ENCODE measurements at places on chromosomes 11 and 22.
A peak's percentile ranks its signal among the peaks of the same experiment; 100 is the strongest.

- DNase-seq: no peak
- H3K4me3 ChIP-seq: no peak overlapping the region
- H3K27me3 ChIP-seq: no peaks in the 10 kb centered on the region
- no peak overlapping the region for H3K27ac ChIP-seq
- H3K4me1 ChIP-seq: no peaks in the 10 kb centered on the region
Measured at GRCh38 chr11:26088391-26088790, 243.5 kb upstream of the ANO3 start.

GRCh38 chr11:31237819-31238760 lies 131.4 kb downstream of the DCDC1 start:
- H3K36me3 ChIP-seq: no peaks in the 10 kb centered on the region
- no peak for DNase-seq
- no peak overlapping the region for H3K4me3 ChIP-seq
- peaks cover 6% of the 10 kb centered on the region for H3K27me3 ChIP-seq
- H3K4me1 ChIP-seq: no peaks in the 10 kb centered on the region

DNA sequence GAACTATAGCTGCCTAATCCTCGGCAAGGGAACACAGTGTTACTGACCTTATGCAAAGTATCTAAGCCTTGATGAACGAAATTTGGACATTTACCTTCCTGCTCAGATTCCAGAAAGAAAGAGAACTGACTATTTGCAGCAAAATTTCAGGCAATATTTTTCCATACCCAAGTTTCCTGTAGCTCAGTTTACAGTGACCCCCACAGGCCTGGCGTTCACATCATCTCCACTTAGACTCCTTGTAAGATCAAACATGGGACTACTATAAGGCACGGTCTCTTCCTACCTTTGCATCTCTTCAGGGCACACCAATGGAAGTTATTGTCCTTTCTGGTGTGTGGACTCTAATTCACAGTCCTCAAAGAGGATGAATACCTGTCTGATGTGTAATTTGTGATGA lies 21.1 kb downstream of the MS4A6A start:
- no peaks in the 10 kb centered on the region for H3K36me3 ChIP-seq
- peaks cover 15% of the 10 kb centered on the region for H3K4me1 ChIP-seq
- H3K27me3 ChIP-seq: peaks cover 52% of the 10 kb centered on the region
- H3K4me3 ChIP-seq: no peak overlapping the region
- DNase-seq: no peak

DNA sequence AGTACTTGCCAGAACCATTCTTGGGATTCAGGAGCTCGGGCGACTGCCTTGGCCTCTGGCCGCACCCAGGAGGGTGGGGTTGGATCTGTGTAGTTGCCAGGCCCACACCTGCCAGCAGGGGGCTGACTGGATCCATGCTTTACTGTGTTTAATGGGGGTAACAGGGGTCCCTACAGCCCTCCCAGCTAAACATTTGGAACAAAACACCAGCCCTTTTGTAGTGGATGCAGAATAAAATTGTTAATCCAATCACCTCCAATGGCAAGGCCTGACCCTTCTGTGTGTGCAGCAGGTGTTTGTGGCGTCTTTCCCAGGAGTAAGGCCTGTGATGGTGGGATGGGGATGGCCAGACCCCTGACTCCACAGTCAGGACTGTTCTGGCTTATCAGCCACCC lies 22.5 kb downstream of the SUN2 start:
- H3K4me3 ChIP-seq: no peak overlapping the region
- H3K36me3 ChIP-seq: peaks cover 100% of the 10 kb centered on the region

DNA sequence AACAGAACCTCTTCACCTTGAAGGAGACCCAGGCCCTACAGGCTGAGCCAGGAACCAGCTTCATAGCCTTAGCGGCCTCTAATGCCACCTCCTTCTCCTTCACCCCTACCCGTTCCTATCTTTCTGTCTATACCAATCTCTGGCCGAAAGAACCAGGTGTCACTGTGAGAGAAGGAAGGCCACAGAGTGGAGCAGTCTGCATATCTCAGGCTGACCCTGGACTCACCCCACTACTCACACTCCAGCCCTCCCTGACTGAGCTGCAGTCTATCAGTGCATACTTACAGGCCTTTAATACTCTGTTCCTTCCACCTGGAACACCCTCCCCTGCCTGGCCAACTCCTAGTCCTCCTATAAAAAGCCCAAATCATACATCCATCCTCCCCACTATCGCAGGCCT lies 32.7 kb downstream of the ARAP1 start:
- H3K27me3 ChIP-seq: no peaks in the 10 kb centered on the region
- H3K36me3 ChIP-seq: peaks cover 34% of the 10 kb centered on the region
- no peak for DNase-seq
- H3K27ac ChIP-seq: peak overlapping the region; percentile 94

GRCh38 chr11:24738972-24739371 lies 242.1 kb downstream of the LUZP2 start:
- H3K4me1 ChIP-seq: no peaks in the 10 kb centered on the region
- no peak for DNase-seq
- no peak overlapping the region for H3K27ac ChIP-seq
- no peaks in the 10 kb centered on the region for H3K27me3 ChIP-seq
- no peak overlapping the region for H3K4me3 ChIP-seq
- H3K36me3 ChIP-seq: no peaks in the 10 kb centered on the region

DNA sequence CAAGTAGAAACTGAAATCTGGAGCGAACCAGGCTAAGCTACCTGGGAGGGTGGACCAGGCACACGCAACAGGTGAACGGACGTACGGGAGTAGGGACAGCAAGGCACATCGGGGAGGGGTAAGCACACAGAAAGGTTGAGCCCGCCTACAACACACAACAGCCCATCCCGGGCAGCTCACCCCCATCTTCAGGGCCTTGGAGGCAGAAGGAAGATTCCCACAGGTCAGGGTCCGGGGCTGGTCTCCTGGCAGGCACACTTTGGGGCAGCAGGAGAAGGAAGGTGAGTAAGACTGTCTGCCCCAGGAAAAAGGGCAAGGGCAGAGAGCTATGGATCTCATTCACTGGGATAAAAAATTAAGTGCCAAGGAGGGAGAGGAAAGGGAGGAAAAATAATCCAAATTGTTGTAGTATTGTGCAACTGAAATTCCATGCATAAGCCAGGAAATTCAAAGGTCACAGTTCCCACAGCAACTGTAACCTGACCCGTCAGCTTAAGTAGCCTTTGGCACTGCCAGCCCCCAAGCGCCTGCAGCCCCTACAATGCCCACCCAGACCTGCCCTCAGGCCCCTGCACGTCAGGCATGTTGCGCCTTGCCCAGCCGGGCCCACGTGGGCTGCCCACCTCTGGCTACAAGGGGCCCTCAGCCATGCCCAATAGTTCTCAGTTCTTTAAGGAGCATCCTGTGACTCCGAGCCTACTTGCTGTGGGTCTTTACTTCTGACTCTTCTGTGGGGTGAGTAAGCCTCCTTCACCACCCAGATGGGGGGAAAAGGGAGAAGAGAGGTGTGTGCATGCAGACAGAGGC lies 51.8 kb downstream of the MICAL3 start:
- no peaks in the 10 kb centered on the region for H3K27me3 ChIP-seq
- no peak overlapping the region for H3K27ac ChIP-seq
- H3K36me3 ChIP-seq: peaks cover 13% of the 10 kb centered on the region
- DNase-seq: no peak

GRCh38 chr11:27401833-27402316 lies 38.9 kb upstream of the CCDC34 start:
- DNase-seq: no peak
- no peak overlapping the region for H3K4me3 ChIP-seq
- H3K27me3 ChIP-seq: no peaks in the 10 kb centered on the region
- no peaks in the 10 kb centered on the region for H3K4me1 ChIP-seq

- peaks cover 37% of the 10 kb centered on the region for H3K36me3 ChIP-seq
- DNase-seq: peak; percentile 90
- H3K27ac ChIP-seq: no peak overlapping the region
- H3K4me1 ChIP-seq: peaks cover 7% of the 10 kb centered on the region
- H3K27me3 ChIP-seq: no peaks in the 10 kb centered on the region
- H3K4me3 ChIP-seq: no peak overlapping the region
Measured at GRCh38 chr22:17830043-17830961, 56.0 kb upstream of the BID start.

- H3K36me3 ChIP-seq: peaks cover 5% of the 10 kb centered on the region
- H3K4me1 ChIP-seq: peaks cover 35% of the 10 kb centered on the region
- no peak for DNase-seq
- no peak overlapping the region for H3K4me3 ChIP-seq
Measured at GRCh38 chr22:37680191-37680851, 4.9 kb downstream of the LGALS1 start.

GRCh38 chr11:28618416-28618815 lies 510.2 kb downstream of the METTL15 start:
- H3K27ac ChIP-seq: no peak overlapping the region
- no peak for DNase-seq
- H3K27me3 ChIP-seq: no peaks in the 10 kb centered on the region
- H3K4me3 ChIP-seq: no peak overlapping the region
- no peaks in the 10 kb centered on the region for H3K4me1 ChIP-seq

DNA sequence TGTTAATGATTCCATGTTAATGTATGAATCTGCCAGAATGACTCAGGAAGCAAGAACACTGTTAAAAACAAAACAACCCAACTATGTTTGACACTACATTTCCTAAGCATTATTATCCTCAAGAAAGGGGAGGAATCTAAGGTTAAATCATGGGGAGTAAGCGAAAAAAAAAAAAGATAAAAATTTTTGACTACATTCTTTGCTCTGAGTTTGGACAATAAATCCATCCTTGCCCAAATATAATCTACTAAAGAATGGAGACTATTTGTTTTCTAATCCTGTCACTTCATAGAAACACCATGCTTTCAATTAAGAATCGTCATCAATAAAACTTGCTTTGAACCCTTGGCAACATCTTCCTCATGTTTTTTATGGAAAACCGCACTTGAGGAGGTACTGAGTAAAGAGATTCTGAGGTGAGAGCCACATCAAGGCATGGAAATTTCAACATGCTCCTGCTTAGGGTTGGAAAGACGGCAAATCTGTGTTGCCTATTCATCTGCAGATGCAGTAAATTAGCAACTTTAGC lies 9.7 kb downstream of the MAML2 start:
- H3K4me1 ChIP-seq: peaks cover 94% of the 10 kb centered on the region
- no peaks in the 10 kb centered on the region for H3K27me3 ChIP-seq
- H3K4me3 ChIP-seq: no peak overlapping the region
- H3K36me3 ChIP-seq: peaks cover 84% of the 10 kb centered on the region

- no peak overlapping the region for H3K4me3 ChIP-seq
- DNase-seq: peak; percentile 20
- H3K27me3 ChIP-seq: no peaks in the 10 kb centered on the region
- peaks cover 4% of the 10 kb centered on the region for H3K36me3 ChIP-seq
- no peak overlapping the region for H3K27ac ChIP-seq
Measured at GRCh38 chr22:49765951-49766350, 61.7 kb downstream of the BRD1 start.

DNA sequence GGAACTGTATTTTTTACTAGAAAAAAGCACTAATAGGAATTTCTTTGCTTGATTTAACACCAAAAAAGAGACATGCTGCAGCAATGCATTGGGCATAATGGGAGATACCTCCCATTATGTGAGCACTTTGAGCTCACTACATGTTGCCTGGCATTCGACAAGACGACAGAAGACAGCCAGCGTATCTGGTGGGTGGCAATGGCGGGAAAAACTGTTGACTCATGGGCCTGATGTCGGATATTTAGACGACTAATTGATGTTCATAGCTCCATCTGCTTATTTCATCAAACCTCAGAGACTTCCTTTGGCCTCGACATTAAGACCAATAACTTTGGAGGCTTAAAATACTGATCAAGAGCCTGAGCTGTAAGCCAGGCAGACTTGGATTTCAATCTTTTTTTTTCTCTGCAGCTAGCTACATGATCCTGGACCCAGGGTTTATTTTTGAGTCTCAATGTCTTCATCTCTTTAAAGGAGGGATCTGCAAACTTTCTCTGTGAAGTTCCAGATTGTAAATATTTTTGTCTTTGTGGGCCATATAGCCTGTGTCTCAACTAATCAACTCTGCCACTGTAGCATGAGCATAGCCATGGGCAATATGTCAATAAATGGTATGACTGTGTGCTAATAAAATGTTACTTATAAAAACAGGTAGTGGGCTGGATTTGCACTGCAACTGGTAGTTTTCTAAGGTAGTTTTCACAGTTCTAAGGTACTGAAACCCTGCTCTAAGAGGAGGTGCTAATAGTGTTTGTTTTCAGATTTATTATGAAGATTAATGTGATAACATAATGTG lies 375.1 kb downstream of the METTL15 start:
- H3K4me1 ChIP-seq: no peaks in the 10 kb centered on the region
- no peak for DNase-seq
- H3K36me3 ChIP-seq: no peaks in the 10 kb centered on the region

GRCh38 chr11:130672911-130673310 lies 224.5 kb downstream of the ADAMTS15 start:
- no peaks in the 10 kb centered on the region for H3K36me3 ChIP-seq
- no peak for DNase-seq
- H3K27me3 ChIP-seq: peaks cover 7% of the 10 kb centered on the region
- no peaks in the 10 kb centered on the region for H3K4me1 ChIP-seq

GRCh38 chr11:134483857-134484256 lies 71.8 kb upstream of the B3GAT1 start:
- no peaks in the 10 kb centered on the region for H3K4me1 ChIP-seq
- H3K27me3 ChIP-seq: peaks cover 17% of the 10 kb centered on the region
- peak; percentile 13 for DNase-seq
- no peaks in the 10 kb centered on the region for H3K36me3 ChIP-seq
